8988T (cell line): ENCODE measurements at places on chromosomes 5 and 9.

- DNase-seq, result no peak
Measured at GRCh38 chr9:105141146-105141975, 103.1 kb upstream of the SLC44A1 start.

DNA sequence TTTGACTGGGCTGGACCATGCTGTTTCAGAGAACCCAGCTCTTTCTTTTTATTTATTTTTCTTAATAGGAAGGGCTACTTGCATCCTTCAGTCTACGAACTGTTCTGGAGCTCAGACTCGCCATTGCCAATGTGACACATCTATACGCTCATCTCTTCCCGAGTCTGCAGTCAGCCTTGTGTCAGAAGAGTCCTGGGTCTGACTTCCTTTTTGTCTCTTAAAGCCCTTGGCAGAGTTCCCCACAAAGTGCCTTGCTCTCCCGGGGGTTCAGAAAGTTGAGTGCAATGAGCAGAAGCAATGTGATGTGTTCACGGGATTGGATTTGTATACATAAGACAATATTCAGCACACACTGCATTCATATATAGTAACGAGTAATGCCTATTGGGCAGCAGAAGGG is 140.4 kb downstream of the ATPSCKMT start:
- DNase-seq, result no peak

DNA sequence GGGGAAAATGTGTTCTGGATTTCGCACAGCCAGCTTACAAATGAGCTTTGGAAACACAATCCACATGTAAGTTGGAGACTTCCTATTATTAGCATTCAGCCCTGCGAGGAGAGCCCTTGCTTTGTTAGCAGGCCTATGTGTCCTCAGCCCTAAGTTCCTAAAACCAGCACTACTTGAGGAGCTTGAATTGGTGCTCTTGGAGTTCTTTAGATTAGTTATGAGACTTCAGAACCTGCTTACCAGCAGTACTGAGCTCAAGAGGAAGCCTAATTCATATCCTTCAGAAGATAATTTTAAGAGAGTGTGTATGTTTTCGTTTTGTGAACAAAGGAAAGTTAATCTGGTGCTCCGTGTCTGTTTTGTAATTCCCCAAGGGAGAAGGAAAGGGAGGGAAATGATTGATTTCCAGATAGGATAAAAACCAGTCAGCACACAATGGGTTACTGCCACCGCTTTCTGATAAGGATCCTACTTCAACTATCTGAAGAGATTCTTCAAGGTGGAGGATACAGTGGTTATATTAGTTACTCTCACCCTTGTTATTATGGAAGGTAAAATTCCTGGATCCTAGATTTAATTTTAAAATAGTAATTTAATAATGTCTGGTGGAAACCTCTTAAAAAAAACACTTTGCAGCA is 35.2 kb downstream of the PIK3R1 start:
- DNase-seq, result no peak

DNA sequence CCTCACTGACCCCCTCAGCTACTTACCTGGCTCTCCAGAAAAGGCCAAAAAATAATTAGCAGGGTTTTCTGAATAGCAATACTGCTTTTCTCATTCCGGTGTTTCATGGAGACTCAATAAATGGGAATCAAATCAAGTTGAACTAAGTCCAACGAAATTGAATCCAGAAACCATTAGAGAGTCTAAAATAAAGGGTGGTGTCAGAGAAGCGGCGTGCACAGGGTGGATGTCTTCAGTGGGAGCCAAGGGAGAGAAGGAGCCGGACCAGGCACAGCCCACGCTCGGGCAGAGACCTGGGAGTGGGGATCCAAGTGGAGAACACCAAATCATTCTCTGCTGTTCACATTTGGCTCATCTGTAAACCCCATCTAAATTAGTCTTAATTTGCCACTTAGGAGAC is 40.2 kb upstream of the WWC1 start:
- DNase-seq, result no peak

DNA sequence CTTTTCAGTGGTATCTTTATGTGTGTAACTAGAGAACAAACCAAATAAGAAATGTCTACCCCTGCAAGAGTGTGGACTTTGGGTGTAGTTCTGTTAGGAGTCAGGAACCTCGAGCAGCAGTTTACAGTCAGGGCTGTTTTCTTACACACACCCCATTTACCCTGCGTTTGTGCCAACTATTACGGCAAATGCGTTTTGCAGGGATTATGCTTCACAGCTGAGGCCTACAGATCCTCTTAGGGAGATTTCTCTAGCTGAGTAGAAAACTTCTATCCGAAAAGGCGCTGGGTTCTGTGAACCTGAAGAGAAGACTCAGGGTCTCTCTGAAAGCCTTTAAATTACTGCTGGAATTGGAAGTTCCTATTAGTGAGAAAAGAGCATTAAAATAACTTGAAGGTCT is 51.4 kb downstream of the ACER2 start:
- DNase-seq, result no peak

- DNase-seq, result no peak
Measured at GRCh38 chr9:20624201-20625002, 2.1 kb upstream of the MLLT3 start.

DNA sequence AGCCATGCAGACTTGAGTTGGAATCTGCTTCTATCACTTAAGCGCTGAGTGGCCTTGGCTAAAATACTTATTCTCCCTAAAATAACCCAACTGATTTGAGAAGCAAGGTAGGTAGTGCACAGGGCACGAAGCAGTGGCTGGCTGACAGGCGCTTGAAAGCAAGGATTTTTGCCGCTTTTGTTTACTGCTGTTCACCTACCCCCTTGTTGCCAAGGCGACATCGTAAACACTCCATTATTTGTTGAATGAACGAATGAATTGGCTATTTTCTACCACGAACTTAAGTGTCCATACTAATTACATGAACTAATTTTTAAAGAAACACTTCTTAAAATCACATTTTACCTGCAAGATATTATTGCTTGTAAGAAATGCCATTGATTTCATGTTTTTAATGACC is 98.0 kb downstream of the ANKH start:
- no peak for DNase-seq

DNA sequence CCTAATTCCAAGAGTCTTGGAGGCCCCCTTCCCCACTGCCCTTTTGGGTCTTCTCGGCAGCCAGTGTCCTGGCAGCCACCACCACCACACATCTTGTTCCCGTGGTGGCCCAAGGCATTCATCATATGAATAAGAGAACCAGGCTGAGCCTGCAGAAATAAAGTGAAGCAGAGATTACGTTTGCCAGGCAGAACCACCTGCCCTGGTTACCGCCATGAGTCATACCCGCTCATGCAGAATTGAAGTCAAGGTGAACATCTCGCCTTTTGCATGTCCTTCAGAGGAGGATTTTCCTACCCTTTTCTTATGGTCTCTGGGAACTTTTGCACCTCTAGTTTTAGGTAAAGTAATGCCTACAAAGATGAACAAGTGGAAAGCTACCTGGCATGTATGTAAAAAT is 119.5 kb upstream of the LMX1B start:
- no peak for DNase-seq

- DNase-seq, result no peak
Measured at GRCh38 chr5:92494508-92494907, 1086.5 kb downstream of the NR2F1-AS1 start.

DNA sequence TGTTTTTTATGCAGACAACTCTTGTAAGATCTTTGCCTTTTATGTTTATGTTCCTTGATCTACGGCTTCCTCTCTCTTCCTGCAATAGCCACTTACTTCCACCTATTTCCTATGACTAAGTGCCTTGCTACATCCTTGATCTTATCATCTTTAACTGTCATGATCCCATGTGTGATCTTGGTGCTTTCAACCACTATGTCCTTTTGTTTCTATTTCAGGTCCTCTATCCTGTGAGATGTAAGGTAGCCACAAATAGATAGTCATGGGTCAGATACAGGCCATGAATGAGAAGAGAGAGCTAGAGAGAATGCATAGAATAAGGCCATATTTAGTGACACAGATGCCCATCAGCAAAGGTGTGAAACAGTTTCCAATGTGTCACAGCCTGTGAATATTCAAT is 243.6 kb upstream of the HAPLN1 start:
- DNase-seq, result no peak

- no peak for DNase-seq
Measured at GRCh38 chr5:179125789-179126505, 65.8 kb downstream of the ZNF354C start.

- no peak for DNase-seq
Measured at GRCh38 chr9:134489621-134490408, 151.8 kb upstream of the COL5A1 start.

- no peak for DNase-seq
Measured at GRCh38 chr5:168299372-168299771, 7.9 kb downstream of the WWC1 start.

- no peak for DNase-seq
Measured at GRCh38 chr5:56640763-56641406, 174.5 kb upstream of the MAP3K1 start.

DNA sequence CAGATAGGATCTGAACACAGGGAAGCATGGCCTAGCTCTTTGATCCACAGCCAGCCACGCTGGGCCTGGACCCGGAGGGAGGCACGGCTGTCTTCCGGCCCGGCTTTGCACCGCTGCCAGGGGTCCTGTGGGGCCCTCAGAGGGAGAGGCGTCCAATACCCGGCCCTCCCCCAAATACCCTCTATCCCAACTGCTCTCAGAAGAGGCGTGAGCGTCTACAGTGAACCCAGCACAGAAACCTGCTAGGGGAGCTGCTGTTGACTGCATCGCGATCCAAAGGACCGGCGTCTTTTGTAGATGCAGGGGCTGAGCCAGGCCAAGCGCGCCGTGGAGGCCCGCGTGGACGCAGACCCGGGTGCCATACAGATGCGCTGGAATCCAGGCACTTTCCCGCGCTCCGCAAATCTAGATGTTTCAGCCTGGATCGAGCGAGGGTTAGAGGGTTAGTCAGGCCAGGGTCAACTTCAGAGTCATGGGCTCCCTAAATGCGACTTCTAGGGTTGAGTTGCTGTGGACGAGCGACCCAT is 1.1 kb upstream of the TCF7 start:
- DNase-seq, result no peak

GRCh38 chr9:114155995-114156656 is 789 bp downstream of the COL27A1 start:
- no peak for DNase-seq

DNA sequence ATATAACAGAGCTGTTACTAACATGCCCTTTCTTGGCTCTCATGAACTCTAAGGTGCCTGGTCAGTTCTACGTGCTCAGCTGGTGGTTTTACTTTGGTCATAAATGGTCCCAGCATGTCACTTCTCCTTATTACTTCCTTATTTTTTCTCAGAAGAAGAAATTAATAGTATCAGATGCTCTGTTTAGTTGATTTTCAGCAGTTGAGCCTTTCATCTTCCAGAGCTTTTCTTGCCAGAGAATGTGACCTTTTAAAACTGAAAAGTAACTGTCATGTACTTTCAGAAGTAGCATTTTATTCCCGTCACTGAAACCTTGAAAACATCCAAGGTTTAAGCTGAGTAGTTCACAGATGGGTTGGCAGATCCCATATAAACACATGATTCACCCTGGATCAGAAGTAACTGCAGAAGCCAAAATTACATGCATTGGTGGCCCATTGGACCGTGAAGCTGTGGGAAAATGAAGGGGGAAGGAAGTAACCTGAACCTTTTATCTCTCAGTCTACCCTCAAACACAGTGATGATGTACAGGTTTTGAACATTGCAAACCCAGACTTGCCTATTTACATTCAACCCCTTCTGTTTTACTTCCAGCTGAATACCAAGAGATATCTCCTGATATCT is 50.5 kb downstream of the HACD4 start:
- DNase-seq, result no peak

- no peak for DNase-seq
Measured at GRCh38 chr5:89575319-89575718, 692.3 kb upstream of the MEF2C start.

DNA sequence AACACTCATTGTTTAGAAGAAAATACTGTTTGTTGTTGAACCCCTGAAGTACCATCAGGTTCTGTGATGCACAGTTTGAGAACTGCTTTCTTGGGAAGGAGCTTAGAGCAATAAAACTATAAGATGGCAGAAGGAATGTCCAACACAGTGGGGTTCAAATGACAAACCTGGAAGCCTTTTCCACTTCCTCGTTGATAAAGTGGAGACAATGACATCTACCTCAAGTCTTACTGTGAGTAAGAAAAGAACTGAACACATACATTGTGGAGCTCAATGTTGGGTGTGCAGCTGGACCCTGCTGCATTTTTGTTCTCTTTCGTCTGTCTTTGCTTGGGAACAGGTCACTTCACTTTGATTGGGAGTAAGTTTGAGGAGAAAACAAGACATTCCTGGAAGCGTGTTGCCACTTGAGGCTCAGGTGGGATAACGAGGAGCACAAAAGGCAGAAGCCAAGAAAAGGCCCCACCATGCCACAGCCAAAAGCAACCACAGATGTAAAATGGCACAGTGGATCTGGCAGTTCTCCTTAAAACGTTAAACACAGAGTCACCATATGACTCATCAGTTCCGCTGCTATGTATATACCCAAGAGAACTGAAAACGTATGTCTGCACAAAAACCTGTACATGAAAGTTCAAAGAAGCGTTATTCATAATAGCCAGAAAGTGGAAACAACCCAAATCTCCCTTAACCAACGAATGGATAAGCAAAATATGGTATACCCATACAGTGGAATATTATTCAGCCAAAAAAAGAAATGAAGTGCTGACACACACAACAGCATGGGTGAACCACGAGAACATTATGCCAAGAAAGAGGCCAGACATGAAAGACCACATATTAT is 42.9 kb upstream of the SUB1 start:
- no peak for DNase-seq

DNA sequence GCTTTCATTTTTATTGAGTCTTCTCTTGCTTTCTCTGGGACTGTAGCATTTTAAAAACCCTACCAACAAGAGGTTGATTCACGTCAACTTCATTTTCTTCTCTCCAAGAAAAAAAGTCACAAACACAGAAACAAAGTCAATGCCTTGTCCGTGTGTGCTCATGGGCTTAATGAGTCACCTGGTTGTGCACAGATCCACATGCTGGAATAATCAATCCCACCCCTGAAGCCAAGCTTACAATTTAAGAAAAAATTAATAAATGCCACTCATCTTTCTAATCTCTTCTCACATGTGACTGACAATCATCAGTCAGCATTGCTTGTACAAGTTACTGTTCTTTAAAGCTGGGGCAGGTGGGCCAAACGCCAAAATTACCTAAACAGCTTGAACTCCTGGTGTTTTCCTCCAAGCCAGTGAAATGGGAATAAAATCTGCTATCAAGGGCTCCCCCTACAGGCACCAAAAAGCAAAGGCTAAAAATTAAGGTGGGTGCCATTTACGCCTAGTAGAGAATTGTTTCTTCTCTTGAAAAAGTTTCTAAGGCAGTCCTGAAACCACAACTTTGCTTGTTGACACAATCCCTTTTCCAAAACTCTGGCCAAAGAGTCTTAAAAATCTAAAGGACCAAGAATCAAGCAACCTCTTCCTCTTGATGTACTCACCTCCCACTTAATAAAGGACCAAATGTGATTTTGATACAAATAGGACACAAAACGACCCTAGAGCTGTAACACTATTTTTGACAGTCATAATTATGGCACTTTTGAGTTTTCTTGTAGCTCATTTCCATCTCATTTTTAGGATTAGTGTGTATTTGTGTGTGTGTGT is 21.3 kb downstream of the TRMO start:
- no peak for DNase-seq

GRCh38 chr5:33937707-33938506 is 1.7 kb downstream of the RXFP3 start:
- DNase-seq, result no peak

- DNase-seq, result no peak
Measured at GRCh38 chr5:170176916-170177315, 55.9 kb upstream of the C5orf58 start.

- no peak for DNase-seq
Measured at GRCh38 chr9:129368444-129368978, 190.4 kb upstream of the IER5L start.
